Suprapubic skin (tissue), 4 donors: ENCODE measurements at places on chromosomes 5 and 9. TPM values are rescaled to one million over a fixed set of nuclear protein-coding genes. Genes with fewer than 3 reads are reported as not detected.

GRCh38 chr9:106035806-106036205 is 341.5 kb downstream of the TMEM38B start:
- H3K4me1 ChIP-seq = no peaks in the 10 kb centered on the region
- no peak for DNase-seq
- H3K4me3 ChIP-seq = no peak overlapping the region
- no peaks in the 10 kb centered on the region for H3K27me3 ChIP-seq

DNA sequence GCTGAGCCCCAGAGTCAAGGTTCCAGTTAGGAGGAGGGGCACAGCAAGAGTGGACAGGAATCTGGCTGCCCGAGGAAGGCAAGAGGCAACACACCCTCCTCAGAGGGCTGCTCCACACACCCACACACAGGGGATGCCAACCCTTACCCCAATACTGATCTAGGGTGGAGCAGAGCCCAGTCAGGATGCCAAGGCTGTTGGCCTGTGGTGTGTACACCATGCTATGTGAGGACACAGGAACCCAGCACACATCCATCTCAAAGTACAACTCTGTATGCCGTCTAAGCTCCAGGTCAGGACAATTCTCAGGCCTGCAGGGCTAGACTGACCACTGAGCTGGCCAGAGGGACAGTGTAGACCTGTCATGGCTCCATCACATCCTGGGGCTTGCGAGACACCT is 2.6 kb downstream of the SEPTIN8 start:
- H3K4me1 ChIP-seq = peaks cover 77% of the 10 kb centered on the region
- H3K27me3 ChIP-seq = no peaks in the 10 kb centered on the region
- H3K27ac ChIP-seq = peak overlapping the region; percentile 24
- no peaks in the 10 kb centered on the region for H3K36me3 ChIP-seq

- peaks cover 33% of the 10 kb centered on the region for H3K27me3 ChIP-seq
- DNase-seq = no peak
- no peak overlapping the region for H3K4me3 ChIP-seq
- no peak overlapping the region for H3K27ac ChIP-seq
Observed at GRCh38 chr5:132653716-132654115, 4.3 kb upstream of the IL13 start.

DNA sequence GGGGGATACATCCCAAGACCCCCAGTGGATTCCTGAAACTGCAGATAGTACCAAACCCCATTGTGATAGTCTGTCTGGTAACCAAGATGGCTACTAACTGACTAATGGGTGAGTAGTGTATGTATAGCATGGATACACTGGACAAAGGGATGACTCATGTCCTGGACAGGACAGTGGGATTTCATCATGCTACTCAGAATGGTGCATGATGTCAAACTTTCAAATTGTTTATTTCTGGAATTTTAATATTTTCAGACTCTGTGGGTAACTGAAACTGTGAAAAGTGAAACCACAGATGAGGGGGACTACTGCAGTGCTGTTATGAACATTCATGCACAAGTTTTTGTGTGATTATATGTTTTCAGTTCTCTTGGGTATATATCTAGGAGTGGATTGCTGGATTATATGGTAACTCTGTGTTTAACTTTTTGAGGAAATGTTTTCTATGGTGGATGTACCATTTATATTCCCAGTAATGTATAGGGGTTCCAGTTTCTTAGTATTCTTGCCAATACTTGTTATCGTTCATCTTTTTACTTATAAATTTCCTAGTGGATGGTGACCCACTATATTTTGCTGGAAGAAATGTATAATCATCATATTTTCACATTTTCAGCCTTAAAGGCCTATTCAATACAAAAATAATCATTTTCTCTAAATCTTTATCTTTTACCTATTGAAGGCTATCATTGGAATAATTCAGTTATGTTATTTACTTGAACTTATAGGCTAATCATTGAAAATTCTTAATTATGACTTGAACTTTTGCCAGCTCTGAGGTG is 140.9 kb downstream of the NR3C1 start:
- no peak for DNase-seq
- no peaks in the 10 kb centered on the region for H3K27me3 ChIP-seq
- H3K4me1 ChIP-seq = no peaks in the 10 kb centered on the region

DNA sequence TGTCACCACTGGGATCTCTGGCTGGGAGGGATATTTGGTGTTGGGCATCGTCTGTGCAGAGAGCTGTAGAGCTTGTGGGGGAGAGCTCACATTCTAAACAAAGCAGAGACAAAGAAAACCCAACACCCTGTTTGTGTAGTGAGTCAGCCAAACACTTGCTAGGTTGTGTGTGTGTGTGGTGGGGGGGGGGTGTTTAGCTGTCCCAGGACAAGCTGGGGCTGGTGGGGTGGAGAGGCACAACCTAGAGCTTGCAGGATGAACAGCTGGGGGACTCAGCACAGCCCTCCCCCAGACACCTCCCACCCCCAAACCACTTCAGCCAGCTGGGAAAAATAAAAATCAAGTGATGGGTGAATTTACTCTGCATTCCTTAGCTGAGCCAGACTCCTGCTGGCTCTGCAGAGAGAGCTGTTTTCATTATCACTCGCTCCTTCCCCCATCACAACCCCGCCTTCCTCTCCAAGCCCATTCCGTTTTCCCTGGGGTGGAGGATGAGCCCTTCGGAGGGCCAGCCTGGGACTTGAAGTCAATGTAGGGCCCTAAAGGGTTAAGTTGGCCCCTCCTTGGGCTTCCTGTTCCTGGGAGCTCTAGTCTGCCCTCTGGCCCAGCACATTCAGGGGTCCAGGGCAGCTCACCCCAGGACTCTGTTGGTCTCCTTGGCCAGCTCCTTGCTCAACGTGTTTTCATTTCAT is 2.6 kb downstream of the OLFML2A start:
- H3K36me3 ChIP-seq = no peaks in the 10 kb centered on the region
- no peaks in the 10 kb centered on the region for H3K27me3 ChIP-seq
- DNase-seq = no peak

GRCh38 chr9:108182950-108183381 is 672.8 kb downstream of the ACTL7B start:
- no peak overlapping the region for H3K4me3 ChIP-seq
- no peaks in the 10 kb centered on the region for H3K36me3 ChIP-seq
- H3K27me3 ChIP-seq = no peaks in the 10 kb centered on the region
- H3K4me1 ChIP-seq = peaks cover 46% of the 10 kb centered on the region
- H3K27ac ChIP-seq = no peak overlapping the region
- DNase-seq = no peak

DNA sequence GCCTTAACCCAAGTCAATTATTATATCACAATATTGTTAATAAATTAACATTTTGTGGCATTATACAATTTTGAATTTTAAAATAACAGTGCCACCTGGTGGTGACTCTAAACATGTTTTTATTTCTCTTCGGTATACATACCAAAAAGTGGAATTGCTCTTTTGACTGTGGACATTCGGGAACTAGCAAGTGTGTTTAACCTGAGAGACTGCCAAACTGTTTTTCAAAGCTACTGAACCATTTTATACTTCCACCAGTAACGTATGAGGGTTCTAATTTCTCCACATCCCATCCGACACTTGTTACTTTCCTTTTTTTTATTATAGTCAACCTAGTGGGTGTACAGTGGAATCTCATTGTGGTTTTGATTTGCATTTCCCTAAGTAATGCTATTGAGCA is 18.3 kb upstream of the HSDL2 start:
- H3K36me3 ChIP-seq = no peaks in the 10 kb centered on the region
- H3K4me3 ChIP-seq = no peak overlapping the region
- DNase-seq = no peak
- H3K27me3 ChIP-seq = no peaks in the 10 kb centered on the region

DNA sequence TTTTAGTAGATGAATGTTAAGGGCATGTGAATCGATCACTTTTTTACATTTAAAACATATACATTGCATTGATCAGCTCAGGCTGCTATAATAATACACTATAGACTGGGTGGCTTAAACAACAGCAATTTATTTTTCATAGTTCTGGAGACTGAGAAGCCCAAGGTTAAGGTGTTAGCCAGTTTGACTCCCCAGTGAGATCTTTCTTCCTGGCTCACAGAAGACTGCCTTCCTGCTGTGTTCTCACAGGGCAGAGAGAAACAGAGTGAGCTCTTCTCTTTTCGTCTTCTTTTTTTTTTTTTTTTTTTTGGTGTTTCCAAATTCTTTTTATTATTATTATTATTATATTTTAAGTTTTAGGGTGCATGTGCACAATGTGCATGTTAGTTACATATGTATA is 56.4 kb downstream of the SPEF2 start:
- no peak overlapping the region for H3K4me3 ChIP-seq
- H3K27me3 ChIP-seq = no peaks in the 10 kb centered on the region
- DNase-seq = no peak
- no peaks in the 10 kb centered on the region for H3K4me1 ChIP-seq
- no peaks in the 10 kb centered on the region for H3K36me3 ChIP-seq

- no peak overlapping the region for H3K27ac ChIP-seq
- H3K4me1 ChIP-seq = no peaks in the 10 kb centered on the region
- H3K27me3 ChIP-seq = no peaks in the 10 kb centered on the region
- H3K4me3 ChIP-seq = no peak overlapping the region
- DNase-seq = no peak
- no peaks in the 10 kb centered on the region for H3K36me3 ChIP-seq
Observed at GRCh38 chr5:26669523-26669922, 368.9 kb downstream of the CDH9 start.

DNA sequence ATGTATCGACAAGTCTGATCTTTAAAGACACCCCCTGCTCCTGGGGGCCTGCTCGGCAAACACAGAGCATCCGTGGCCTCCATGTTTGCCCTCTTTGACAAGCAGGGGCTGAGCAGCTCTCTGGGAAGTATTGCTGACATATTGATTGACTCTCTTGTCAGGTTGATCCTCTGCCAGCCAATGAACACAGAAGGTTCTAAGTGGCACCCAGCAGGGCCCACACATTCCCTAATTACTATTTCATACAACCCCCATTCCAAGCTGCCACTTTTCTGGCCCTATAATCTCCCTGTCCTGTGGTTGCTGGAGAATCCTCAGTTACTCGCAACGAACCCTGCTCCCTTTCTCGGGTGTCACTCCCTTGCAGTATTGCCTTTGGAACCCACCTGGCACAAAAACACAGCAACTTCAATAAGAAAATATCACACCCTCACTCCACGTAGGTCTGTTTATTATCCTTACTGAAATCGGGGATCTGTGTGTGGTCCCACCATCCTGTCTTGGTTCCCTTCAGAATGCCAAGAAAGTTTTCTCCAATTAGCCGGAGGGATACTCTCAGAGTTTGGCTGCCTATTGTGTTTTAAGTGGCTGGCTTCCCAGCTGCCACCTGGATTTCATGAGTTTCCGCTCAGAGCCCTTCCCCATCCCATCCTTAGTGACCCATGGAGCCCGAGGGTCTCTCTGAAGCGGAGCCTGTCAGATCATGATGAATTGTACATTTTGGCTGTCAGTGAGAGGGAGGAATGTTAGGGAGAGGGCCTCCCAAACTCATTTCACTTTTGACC is 249.0 kb upstream of the WWC1 start:
- peaks cover 2% of the 10 kb centered on the region for H3K27me3 ChIP-seq
- H3K27ac ChIP-seq = no peak overlapping the region
- no peak for DNase-seq
- peaks cover 6% of the 10 kb centered on the region for H3K4me1 ChIP-seq
- no peaks in the 10 kb centered on the region for H3K36me3 ChIP-seq

DNA sequence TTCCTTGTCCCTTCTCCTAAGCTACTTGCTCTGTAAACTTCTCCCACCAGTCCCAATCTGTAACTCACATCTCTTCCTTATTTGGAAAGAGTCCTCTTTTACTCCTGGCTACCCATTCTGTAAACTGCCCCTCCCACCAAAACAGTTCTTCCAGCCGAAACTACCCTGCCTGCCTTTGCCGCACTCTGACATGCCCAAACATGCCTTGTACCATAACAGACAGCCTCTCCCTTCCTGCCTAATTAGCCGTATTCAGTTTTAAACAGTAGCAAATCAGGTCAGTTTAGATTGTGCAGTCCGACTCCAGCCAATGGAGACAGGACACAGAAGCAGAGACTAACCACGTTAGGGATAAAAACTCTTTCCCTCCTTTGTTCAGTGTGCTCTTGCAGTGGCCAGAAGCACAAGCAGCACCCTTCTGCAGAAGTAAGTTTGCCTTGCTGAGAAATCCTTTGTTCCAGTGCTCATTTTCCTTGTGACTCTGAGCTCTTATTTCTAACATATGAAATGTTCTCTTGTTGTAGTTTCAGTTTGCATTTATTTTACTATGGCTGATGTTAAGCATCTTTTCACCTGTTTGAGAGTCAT is 5.4 kb upstream of the GLT6D1 start:
- no peak overlapping the region for H3K27ac ChIP-seq
- DNase-seq = no peak
- peaks cover 4% of the 10 kb centered on the region for H3K27me3 ChIP-seq
- no peaks in the 10 kb centered on the region for H3K4me1 ChIP-seq
- no peak overlapping the region for H3K4me3 ChIP-seq

- peaks cover 6% of the 10 kb centered on the region for H3K4me1 ChIP-seq
- H3K36me3 ChIP-seq = no peaks in the 10 kb centered on the region
- H3K27ac ChIP-seq = no peak overlapping the region
- H3K4me3 ChIP-seq = no peak overlapping the region
- no peak for DNase-seq
- no peaks in the 10 kb centered on the region for H3K27me3 ChIP-seq
Observed at GRCh38 chr9:3758816-3759576, 233.2 kb upstream of the RFX3 start.

- no peak for DNase-seq
- no peaks in the 10 kb centered on the region for H3K36me3 ChIP-seq
- no peak overlapping the region for H3K27ac ChIP-seq
- H3K27me3 ChIP-seq = peaks cover 44% of the 10 kb centered on the region
Observed at GRCh38 chr9:6641561-6641960, 4.0 kb downstream of the GLDC start.

SMIM27 gene
- total RNA-seq = 8.1 TPM

- DNase-seq = no peak
- H3K27ac ChIP-seq = peak overlapping the region; percentile 97
- H3K4me3 ChIP-seq = no peak overlapping the region
- no peaks in the 10 kb centered on the region for H3K36me3 ChIP-seq
Observed at GRCh38 chr9:104992659-104993058, 64.7 kb upstream of the ABCA1 start.

GRCh38 chr5:153130296-153130695 is 360.2 kb upstream of the GRIA1 start:
- H3K4me3 ChIP-seq = no peak overlapping the region
- no peak for DNase-seq
- H3K27me3 ChIP-seq = no peaks in the 10 kb centered on the region
- H3K36me3 ChIP-seq = no peaks in the 10 kb centered on the region
- H3K27ac ChIP-seq = no peak overlapping the region

DNA sequence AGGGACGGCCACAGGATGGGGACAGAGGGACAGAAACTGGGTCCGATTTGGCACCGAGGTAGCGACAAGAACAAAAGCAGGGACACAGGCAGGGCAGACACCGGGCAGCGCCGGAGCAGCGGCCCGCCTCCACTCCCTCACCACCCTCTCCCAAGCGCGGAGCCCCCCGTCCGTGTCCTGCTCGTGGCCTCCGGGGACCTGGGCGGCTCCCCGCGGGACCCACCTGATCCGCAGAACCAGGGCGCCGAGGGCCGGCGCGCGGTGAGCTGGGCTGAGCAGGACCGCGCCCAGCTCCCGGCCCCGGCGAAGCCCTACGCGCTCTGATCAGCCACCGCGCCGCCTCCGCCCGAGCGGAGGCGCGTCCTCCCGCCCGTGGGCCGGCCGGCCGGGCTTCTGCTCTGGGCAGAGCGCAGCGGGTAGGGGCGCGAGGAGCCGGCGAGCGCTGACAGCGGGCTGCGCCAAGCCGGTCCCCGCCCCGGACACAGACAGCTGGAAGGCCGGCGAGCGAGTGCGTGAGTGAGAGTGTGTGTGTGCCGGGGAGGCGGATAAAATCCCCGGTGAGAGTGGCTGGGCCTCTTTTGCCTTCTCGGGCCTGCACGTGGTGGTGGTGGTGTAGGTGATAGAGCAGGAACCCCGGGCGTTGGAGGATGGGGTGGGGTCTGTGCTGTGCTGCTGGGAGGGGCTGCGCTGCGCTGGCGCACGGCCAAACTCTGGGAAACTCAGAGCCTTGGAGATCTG is at the start of gene GGTA1:
TSS of gene GGTA1 (minus strand) at position 418 of the 738 bp plus-strand sequence. CDS start 31,922 bp downstream, outside the sequence.
- H3K36me3 ChIP-seq = no peaks in the 10 kb centered on the region
- no peaks in the 10 kb centered on the region for H3K27me3 ChIP-seq
- peak; percentile 84 for DNase-seq
- peak within 1 kb of the TSS; percentile 82 for H3K27ac ChIP-seq
- peak within 1 kb of the TSS; percentile 62 for H3K4me3 ChIP-seq

SCGB3A1 gene
- 2.2 TPM for total RNA-seq
